Right hindlimb (tissue), 1 donor: ENCODE measurements at places on chromosomes 1 and 21.

DNA sequence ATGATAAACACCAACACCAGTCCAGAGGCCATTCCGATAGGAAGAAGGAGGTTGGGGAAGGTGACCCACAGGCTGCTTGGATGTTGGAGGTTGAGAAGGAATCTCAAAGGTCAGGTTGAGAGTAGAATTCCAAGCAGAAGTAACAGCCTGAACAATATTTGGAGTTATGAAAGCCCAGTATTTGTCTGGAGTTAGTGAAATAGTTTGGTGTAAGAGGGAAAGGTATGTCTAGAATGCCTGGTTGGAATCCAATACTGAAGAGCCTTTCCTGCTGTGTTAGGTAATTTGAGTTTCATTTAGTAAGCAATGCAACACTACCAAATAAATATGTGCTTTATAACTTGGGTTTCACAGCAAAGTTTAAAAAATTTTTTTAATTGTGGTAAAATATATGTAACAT, 70.5 kb upstream of the MCOLN3 start:
- DNase-seq = no peak

- DNase-seq = no peak
Observed at GRCh38 chr1:1240348-1240732, 6.2 kb downstream of the C1QTNF12 start.

- no peak for DNase-seq
Observed at GRCh38 chr1:11705596-11705995, 14.1 kb downstream of the DRAXIN start.

- no peak for DNase-seq
Observed at GRCh38 chr1:162835157-162835899, 25.6 kb downstream of the CCDC190 start.

GRCh38 chr1:224740685-224741052, 124.6 kb downstream of the CNIH3 start:
- DNase-seq = no peak

DNA sequence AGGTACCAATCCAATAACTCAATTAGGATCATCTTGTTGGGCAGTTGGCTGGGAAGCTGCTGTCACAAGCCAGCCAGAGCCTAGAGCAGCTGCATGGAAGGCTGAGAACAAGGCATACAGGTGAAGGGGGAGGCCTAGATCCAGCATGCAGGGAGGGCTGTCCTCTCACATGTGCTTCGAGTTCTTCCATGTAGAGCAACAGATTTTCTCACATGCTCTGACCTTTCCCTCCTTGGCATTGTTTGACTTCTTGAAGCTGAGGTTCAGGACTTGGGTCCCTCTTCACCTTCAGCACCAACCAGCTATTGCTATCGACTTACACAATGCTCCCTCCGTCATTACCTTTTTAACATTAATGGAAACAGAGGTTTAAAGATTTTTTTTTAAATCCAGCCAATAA, 257.7 kb downstream of the ATG4C start:
- DNase-seq = no peak

DNA sequence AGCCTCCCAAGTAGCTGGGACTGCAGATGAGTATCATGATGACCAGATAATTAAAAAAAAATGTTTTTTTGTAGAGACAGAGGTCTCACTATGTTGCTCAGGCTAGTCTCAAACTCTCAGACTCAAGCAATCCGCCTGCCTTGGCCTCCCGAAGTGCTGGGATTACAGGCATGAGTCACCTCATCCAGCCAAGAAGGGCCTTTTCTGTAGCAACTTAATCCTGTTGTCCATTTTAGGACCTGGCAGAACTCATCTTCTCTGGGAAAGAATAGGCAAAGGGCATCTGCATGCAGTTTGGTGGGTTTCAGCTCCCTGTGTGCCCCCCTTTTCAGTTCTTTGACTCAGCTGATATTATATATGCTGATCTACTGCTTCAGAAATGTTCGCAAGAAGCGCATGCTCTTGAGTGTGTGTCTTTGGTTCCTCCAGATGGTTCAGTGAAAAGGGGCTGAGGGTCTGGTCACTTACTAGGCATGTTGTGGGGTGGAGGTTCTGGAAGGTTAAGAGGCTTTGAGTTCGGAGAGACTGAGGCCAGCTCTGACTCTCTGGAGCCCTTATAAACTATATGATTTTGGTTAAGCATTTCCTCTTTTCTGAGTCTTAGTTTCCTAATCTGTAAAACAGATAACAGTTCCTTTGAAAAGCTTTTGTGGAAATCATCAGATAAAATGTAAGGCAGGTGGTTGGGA, 19.4 kb upstream of the SRSF4 start:
- no peak for DNase-seq

DNA sequence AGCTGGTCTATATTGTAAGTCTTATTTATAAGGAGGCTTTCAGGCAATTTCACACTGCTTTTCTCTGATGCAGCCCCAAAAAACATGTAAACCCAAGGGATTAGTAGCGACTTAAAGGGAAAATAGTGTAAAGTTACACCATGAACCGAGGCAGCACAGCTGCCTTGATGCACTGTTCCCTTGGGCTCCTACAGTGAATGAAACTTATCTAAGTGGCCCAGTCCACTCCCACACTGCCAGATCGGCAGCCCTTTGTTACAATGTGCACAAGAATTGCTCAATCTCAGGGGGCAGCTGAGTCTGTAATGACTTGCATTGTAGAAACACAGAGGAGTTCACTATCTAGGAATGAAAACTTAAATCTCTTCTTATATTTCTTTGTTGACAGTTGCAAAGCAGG, 120.8 kb upstream of the ADGRL2 start:
- peak; percentile 45 for DNase-seq

DNA sequence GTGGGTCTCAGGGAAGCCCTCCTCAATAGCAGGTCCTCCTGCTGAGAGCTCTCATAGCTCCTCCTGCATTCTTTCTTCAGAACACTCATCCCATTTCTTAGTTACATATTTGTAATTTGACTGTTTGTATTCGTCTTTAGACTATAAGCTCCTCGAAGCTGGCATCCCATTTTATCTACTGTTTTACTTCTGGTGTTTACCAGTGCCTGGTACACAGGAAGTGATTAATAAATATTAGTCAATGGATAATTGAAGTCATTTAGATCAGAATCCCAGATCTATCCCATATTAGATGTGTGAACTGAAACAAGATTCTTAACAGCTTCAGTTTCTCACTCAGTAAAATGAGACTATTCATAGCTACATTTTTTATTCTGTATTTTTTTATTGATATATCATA, 88.7 kb downstream of the PLPP3 start:
- no peak for DNase-seq

DNA sequence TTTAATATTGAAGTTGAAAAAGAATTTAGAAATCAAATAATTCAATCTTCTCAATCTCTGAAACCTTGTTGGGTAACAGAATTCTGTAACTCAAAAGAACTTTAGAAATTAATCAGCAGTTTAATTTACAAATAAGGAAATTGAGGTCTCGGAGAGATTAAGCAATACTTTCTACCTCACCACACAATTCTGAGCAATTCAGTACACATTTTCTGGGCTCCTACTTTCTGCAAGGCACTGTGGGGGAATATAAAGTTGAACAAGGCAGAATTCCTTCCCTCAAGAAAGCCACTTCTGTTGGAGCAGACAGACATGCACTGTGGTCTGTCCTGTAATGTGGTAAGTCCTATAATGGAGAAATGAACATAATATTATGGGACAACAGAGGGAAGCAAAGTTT, 47.7 kb downstream of the MEF2D start:
- no peak for DNase-seq

DNA sequence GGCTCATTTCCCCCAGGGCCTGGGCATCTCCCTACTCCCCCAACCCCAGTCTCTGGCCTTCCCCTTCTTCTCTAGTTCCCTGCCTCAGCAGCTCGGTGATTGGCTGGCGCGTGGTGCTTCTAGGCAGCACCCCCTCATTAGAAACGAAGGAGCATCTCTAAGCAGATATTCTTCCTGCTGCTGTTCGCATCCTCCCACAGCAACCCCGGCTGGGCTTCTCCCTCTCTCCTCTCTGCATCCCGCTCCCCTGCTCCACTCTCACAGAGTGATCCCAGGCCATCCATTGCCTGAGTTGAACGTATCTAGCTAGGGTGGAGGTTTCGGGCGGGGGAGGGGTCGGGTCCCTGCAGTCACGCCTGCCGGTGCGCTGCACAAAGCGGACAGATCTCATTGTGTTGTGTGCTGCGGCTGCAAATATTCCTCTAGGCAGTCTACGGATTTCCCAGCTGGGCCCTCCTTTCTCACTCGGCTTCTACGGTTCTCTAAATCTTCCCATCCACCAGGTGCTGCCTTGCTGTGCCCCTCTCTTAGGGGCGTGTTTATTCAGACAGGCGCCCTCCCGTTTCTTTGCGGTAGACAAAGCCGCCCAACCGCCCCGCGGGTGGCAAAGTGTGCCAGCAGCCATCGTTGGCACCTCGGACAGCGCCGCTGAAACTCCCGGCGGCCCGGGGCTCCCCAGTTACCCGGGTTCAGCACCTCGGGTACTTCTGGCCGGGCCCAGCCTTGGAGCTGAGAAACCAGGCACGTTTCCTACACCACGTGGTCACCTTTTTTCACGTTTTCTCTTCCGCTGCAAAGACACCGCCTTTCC, 2.2 kb downstream of the CACNA1E start:
- peak; percentile 40 for DNase-seq

GRCh38 chr1:242057745-242058115, 58.8 kb upstream of the MAP1LC3C start:
- no peak for DNase-seq

GRCh38 chr21:39095681-39096080, 87.6 kb downstream of the PSMG1 start:
- no peak for DNase-seq

DNA sequence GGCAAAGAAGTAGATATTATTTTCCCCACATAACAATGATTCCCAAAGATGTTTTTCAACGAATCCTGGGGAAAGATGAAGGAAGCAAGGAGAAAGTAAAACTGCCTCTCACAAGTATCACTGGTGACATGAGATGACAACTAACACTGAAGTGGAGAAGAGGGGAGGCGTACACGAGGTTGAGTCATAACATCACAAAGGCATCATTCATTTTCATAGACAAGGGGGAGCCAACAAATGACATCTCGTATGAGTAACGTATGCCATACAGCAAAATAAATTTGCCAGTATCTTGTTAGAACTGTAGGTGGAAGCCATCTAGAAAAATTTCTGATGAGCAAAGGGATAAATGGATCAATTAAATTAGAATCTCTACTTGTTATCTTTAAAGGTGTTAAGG, 56.6 kb downstream of the ATP1B1 start:
- no peak for DNase-seq

- no peak for DNase-seq
Observed at GRCh38 chr1:166233750-166234366, 67.1 kb upstream of the FAM78B start.

DNA sequence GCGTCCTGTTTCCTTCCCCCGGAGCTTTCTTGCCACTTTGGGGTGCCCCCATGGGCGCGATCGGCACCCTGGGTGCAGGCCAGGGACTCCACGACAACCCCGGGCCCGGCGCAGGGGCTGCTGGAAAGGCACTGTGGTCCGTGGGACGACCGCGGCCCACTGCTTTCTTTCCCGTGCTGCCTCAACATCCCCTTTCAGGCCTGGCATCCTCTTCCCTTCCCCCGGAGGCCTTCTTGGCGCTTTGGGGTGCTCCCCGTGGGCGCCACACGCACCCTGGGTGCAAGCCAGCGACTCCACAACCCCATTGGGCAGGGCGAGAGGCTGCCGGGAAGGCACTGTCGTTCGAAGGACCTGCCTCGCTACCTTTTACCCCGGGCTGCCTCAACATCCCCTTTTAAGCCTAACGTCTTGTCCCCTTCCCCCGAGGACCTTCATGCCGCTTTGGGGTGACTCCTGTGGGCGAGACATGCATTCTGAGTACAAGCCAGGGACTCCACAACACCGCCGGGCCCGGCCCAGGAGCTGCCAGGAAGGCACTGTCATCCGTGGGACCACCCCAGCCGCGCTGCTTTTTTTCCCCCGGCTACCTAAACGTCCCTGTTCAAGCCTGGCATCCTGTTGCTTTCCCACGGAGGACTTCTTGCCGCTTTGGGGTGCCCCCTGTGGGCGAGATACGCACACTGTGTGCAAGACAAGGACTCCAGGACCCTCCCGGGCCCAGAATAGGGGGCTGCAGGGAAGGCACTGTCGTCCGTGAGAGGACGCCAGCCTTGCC, 137.8 kb downstream of the LIPI start:
- DNase-seq = no peak

DNA sequence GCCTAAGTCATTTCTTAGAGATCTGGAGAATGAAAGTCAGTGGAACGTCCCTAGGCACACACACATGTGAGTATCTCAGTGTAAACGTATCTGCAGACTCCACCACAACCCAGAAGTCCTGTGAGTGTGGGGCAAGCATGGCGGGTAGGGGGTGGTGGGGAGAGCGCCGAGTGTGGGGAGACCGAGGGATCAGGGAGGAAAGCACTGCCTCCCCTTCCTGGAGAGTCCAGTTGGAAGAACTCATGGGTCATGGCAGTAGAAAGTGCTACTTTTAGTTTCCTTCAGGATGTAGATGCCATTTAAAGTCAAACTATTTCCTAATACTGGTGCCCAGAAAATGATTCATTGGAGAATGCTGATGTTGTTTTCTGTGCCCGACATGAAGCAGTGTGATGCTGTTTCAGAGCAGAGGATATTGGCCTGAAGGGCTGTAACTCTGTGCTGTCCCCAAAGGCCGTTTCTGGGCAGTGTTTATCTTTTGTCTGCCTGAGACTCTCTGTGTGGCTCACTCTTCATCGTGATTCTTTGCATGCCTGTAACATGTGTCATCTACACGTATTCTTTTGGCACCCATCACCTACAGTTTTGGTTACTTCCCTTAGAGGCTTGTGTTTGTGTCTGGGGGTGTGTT, 45.7 kb upstream of the TSPAN2 start:
- no peak for DNase-seq

DNA sequence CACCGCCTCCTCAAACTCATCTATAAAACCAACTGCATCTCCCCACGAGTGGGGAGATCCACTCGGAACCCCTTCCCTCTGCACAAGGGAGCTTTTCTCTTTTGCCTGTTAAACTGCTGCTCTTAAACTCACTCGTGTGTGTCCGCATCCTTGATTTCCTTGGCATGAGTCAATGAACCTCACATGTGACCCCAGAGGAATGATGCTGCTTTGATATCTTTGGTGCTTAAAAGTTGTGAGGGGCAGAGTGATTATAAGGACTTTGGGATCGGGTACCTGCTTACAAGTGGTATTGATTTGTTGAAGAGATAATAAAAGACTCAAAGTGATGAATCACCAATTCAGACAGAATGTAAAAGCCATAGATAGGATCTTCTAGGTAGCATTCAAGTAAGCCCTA, 125.3 kb downstream of the GREM2 start:
- no peak for DNase-seq

DNA sequence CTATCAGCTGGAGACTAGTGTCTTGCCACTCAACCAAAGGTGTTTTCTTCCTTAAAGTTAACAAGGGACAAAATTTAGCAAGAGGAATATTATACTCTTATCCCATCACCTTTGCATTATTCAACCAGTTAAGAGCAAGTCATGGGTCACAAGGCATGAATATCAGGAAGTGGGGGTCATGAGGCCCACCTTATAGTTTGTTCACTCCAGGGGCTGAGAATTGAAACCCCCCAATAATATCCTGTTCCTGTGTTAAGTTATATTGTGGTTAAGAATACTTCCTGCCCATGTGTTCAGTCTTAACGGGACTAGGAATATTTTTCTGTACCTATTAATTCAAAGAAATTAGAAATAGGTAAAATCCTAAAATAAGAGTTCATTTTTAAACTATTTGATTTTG, 239.7 kb downstream of the S1PR1 start:
- no peak for DNase-seq
